ENCODE measurements at places on chromosomes 13 and 19. TPM values are rescaled to one million over a fixed set of nuclear protein-coding genes. Genes with fewer than 3 reads are reported as not detected.

GRCh38 chr19:44672226-44672625 is 944 bp downstream of the CEACAM19 start:
- DNase-seq = no peak

GRCh38 chr19:43575955-43576878 is 616 bp downstream of the PINLYP start:
- DNase-seq = peak; percentile 32

- DNase-seq = no peak
Observed at GRCh38 chr19:1286487-1287353, 1.0 kb downstream of the EFNA2 start.

DNA sequence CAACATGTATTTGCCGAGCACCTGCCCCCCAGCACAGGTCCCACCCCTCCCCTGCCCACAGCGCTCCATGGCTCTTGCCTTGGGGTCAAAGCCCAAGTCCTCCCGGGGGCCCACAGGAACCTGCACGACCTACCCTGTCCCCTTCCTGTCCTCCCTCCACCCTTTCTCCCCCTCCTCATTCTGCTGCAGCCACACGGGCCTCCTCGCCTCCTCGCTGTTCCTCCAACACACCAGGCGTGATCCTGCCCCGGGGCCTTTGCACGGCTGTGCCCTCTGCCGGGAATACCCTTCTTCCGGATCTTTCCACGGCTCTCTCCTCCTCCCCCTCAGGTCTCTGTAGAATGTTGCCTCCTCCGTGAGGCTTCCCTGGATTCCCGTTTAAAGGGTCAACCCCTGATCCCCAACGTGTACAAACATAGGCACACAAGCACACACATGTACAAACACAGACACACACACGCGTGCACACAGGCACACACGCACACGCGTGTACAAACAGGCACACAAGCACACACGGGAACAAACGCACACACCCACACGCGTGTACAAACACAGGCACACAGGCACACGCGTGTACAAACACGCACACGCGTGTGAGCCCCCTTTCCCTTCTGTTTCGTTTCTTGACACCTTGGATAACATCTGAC is 2.8 kb downstream of the MADCAM1 start:
- no peak for DNase-seq

DNA sequence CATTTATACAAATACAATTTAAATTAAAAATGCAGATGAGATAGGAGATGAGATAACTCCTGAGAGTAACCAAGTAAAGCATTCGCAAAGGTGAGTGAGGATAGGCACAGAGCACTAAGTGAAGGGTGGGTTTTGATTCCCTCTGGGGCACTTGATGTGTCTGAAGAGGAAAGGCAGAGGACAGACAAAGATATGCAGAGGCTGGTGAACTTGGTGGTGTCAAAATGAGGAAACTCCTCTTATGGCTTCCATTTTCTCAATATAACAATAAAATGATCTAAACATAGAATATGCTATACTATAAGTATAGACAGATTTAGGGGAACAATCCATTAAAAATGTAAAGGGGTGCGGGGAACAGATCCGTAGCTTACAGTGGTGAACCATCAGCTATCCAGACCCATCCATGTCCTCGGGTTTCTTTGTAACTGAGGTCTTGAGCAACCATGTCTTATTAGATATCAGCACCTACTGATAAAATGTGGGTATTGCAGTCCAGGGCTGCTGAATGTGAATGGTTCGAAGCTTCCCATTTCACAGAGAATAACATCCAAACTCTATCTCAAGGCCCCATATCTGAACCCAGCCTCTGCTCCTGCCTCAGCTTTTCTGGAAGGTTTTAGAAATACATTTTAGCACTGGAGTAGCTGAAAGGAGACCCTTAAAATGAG is 73.9 kb upstream of the SLC10A2 start:
- peak; percentile 50 for DNase-seq

GRCh38 chr13:35787937-35788336 is 311.4 kb upstream of the MAB21L1 start:
- DNase-seq = no peak

GRCh38 chr19:54959840-54960239 is 6.3 kb upstream of the NLRP2 start:
- DNase-seq = no peak

GRCh38 chr19:926589-927350 is 935 bp downstream of the ARID3A start:
- peak; percentile 55 for DNase-seq

DNA sequence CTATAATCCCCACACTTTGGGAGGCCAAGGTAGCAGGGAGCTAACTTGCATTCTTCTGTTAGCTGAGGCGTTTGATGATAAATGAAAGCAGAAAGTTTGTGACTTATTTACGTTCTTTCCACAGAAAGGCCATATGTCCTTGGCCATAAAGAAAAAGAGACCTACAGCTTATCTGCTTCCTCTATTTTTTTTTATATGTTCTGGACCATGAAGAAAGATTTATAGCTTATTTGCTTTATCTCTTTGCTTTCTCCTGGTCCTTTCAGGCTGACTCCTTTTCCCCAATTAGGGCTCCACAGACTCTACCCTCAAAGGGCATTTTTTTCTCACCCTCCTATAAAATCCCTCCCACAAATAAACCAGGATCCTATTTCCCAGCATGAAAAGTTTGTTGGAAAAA is 1.5 kb upstream of the ZNF616 start:
- DNase-seq = no peak

DNA sequence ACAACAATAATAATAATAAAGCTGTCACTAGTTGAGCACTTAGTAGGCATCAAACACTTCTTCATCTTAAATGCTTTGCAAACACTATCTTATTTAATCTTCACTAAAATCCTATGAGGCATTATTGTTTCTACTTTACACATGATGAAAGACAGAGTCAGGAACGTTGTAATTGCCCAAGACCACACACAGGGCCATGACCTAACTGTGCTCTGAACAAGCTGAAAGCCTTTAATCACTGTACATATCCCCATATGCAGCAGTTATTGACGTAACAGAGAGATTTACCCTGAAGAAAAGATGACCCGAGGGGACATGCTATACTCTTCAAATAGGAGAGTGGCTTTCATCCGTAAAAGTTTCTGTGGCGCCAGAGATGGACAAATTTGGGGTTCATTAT is 53.0 kb downstream of the SACS start:
- peak; percentile 48 for DNase-seq

GRCh38 chr13:97273341-97273831 is 51.3 kb downstream of the MBNL2 start:
- no peak for DNase-seq

GRCh38 chr13:76790980-76791819 is 95.0 kb downstream of the KCTD12 start:
- no peak for DNase-seq

- DNase-seq = no peak
Observed at GRCh38 chr19:33444562-33445441, 71.3 kb downstream of the CEBPG start.

DNA sequence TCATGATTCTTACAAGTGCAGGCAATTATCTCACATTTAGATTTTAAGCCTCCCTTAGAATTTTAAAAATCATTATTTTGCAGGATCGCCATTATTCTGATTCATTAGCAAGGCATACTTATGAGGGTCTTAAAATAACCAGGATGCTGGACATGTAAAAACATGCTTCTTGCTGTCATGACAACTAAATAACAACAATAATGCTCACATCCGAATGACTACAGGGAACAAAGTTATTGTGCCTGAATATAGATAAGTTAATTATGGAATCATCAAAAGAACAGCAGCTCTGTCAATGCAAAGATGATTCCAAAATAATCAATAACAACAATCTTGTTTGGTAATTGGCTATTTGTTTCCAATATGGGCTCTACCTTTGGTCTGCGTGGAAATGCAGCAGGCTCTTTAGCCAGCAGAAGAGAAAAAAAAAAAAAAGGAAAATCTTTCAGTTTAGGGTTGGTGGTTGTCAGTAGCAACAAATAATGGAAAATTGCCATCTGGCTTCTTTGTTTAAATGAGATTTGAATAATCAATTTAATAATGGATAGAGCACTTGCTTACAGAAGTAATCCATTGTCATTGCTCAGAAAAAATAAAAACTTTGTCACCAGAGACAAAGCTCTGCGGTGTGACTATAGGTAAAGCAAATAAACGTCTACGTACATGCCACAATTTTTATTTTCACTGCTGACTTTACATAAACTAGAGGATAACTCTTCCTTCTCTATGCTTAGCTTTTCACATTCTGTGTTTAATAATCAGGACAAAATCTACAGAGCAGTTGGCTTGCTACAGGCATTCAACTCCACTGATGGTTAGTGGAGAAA is 468.9 kb upstream of the TSHZ3 start:
- DNase-seq = no peak

- peak; percentile 69 for DNase-seq
Observed at GRCh38 chr13:37385956-37386670, 212.5 kb downstream of the POSTN start.

- DNase-seq = no peak
Observed at GRCh38 chr13:58584610-58585009, 953.1 kb downstream of the PCDH17 start.

- no peak for DNase-seq
Observed at GRCh38 chr19:36160821-36161596, 8.8 kb upstream of the COX7A1 start.

GRCh38 chr19:17575871-17576757 is 20.7 kb downstream of the COLGALT1 start:
- DNase-seq = no peak

- no peak for DNase-seq
Observed at GRCh38 chr13:40290758-40291157, 375.7 kb downstream of the FOXO1 start.

- DNase-seq = peak; percentile 90
Observed at GRCh38 chr19:39031368-39032062, 834 bp downstream of the FBXO27 start.

DNA sequence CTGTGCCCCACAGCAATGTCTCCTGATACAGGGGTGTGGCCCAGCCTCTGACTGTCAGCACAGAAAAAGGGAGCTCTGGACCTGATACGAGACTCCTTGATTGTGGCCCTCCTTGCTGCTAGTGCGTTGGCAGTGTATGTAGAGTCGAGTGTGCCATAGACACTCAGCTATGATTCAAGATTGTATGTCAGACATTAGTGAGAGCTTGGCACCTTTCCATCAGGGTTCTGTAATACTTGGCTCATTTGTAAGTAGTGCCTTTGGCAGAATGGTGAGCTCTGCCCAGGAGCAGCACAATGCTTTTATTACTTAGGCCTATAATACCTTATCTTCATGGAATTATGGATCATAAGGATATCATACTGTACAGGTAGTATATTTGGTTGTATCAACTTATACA is 83.4 kb downstream of the ATP8A2 start:
- DNase-seq = no peak

DNA sequence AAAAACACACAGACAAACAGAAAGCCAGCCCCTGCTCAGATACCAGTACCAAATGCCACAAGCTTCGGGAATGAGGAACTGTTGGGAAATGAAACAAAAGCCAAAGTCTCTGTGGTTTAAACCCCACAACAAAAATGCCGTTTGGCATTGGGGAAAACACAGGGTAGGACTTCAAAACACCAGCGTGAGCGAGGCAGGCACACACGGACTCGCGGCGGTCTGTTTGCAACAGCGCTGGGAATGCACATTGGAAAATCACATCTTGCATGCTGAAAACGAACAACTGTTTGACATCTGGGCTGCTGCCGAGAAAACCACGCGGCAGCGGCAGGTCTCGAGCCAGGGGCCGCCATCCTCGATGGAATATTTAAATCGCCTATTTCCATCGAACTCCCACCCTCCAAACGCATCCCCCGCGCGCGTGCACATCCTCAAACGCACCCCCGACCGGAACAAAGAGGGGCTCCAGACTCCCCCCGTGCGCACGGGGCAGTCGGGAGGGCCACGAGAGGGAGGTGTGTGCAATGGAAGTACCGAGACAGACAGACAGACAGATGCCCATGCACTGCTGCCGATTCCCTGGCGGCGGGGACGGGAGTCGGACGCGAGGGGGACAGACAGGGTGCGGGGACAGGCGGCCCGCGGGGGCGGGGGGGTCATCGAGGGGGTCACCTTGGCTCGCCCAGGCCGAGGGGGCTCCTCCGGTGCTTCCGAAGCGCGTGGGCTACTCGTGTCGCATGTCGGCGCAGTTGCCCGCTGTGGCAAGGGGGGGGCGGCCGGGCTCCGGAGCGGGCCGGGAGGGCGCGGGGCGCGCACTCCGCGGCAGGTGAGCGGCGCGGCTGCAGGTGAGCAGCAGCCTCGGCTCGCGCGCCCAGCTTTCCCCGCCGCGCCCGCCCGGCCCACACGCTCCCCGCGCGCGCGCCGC is at the start of gene GPR12:
GPR12 (minus strand) TSS at position 880 of the 925 bp plus-strand sequence. CDS start 959 bp downstream, outside the sequence.
- peak; percentile 6 for DNase-seq

DNA sequence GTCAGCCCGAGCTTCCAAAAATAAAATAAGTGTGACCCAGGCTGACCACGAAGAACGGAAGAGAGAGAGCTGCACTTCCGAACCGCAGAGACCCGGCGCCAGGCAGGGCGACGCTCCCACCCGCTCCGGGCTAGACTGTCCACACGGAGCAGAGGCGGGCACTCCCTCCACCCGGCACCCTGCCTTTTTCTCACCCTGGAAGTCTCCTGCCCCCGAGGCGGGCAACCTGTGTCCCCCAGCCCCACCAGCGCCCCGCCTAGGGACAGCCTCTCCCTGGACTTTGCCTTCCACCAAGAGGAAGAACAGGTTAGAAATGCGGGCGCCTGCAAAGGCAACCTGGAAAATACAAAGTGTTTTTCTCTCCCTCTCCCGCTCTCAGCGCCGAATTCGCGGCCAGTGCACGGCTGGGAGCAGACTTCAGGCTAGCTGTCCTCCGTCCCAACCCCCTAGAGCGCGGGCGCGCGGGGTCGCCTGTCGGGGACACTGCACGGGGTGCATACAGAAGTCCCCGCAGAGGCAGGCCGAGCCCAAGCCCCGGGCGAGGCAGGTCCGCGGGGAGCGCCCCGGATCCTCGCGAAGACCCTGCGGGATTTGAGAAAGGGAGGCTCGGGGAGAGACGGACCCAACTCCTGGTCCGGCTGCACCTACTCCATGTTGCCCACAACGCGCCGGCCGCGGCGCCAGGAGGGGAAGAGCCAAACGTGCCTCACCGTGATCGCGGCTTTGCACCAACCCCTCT is 845 bp downstream of the SPRY2 start:
- no peak for DNase-seq

DNA sequence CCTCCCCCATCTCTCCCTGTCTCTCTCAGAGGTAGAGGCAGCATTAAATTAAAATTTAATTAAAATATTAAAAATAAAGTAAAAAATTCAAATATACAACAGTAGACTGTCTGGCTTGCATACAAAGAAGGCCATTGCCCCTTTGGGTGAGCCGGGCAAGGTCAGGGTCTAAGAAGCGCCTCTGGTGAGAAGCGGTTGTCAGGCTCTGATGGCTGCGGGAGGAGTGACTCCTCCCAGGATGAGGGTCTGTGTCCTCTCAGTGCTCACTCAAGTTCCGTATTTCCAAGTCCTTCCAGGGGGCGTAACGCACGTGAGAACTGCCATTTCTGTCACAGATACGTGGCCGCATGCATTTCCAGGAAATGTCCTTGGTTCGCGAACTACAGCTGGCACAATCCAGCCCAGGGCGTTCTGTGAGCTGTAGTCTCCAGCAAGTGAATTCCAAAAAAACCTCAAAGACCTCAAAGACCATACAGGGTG is 737 bp upstream of the ZNF181 start:
- no peak for DNase-seq

The ELAVL3 gene
- total RNA-seq = 1.2 TPM

The CEACAM8 gene
- 0.96 TPM for total RNA-seq

The MAP3K10 gene
- total RNA-seq = 3.9 TPM

The PSG1 gene
- 4.6 TPM for total RNA-seq

The CRX gene
- total RNA-seq = 1.7 TPM

The CHAMP1 gene
- total RNA-seq = 16.9 TPM

The DDX49 gene
- 39.5 TPM for total RNA-seq

The FUT2 gene
- total RNA-seq = 0.72 TPM
